Heart left ventricle (tissue), 16 donors: ENCODE measurements at places on chromosomes 13 and 19. TPM values are rescaled to one million over a fixed set of nuclear protein-coding genes. Genes with fewer than 3 reads are reported as not detected.

GRCh38 chr19:4567584-4568071 lies 8.1 kb upstream of the SEMA6B start:
- no peaks in the 10 kb centered on the region for H3K27me3 ChIP-seq
- DNase-seq = peak; percentile 78
- no peak overlapping the region for H3K4me3 ChIP-seq

LMTK3 gene
- 0.72 TPM for total RNA-seq

NCAN gene
- total RNA-seq = not detected

GRCh38 chr13:64718116-64718515 lies 2512.0 kb downstream of the PCDH9 start:
- no peak for DNase-seq
- H3K36me3 ChIP-seq = no peaks in the 10 kb centered on the region
- no peaks in the 10 kb centered on the region for H3K27me3 ChIP-seq
- H3K4me3 ChIP-seq = no peak overlapping the region
- H3K27ac ChIP-seq = no peak overlapping the region
- H3K4me1 ChIP-seq = no peaks in the 10 kb centered on the region

DNA sequence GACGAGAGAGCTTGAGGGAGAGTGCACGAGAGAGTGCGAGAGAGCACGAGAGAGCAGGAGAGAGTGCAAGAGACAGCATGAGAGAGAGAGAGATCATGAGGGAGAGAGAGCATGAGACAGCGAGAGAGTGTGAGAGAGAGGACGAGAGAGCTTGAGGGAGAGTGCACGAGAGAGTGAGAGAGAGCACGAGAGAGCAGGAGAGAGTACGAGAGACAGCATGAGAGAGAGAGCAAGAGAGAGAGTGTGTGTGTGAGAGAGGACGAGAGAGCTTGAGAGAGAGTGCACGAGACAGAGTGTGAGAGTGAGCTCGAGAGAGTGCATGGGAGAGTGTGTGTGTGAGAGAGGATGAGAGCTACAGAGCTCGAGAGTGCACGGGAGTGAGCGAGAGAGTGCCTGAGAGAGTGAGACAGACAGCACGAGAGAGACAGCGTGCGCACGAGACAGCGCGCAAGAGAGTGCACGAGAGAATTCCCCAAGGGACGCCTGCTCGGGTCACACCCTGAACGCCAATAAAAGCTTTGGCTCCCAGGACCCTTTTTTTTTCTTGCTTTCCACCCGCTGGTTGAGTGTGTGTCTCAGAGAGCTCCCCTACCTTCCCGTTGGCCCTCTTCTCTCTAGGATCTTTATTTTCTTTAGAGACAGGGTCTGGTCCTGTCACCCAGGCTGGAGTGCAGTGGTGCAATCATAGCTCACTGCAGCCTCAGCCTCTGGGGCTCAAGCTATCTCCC lies 3.7 kb downstream of the CD70 start:
- no peak for DNase-seq
- peaks cover 73% of the 10 kb centered on the region for H3K27me3 ChIP-seq
- H3K4me1 ChIP-seq = peaks cover 11% of the 10 kb centered on the region
- no peaks in the 10 kb centered on the region for H3K36me3 ChIP-seq
- H3K4me3 ChIP-seq = no peak overlapping the region

GRCh38 chr19:29548483-29549085 lies 22.8 kb downstream of the VSTM2B start:
- H3K4me1 ChIP-seq = no peaks in the 10 kb centered on the region
- peaks cover 19% of the 10 kb centered on the region for H3K27me3 ChIP-seq
- no peak for DNase-seq
- no peak overlapping the region for H3K4me3 ChIP-seq
- H3K36me3 ChIP-seq = no peaks in the 10 kb centered on the region

DNA sequence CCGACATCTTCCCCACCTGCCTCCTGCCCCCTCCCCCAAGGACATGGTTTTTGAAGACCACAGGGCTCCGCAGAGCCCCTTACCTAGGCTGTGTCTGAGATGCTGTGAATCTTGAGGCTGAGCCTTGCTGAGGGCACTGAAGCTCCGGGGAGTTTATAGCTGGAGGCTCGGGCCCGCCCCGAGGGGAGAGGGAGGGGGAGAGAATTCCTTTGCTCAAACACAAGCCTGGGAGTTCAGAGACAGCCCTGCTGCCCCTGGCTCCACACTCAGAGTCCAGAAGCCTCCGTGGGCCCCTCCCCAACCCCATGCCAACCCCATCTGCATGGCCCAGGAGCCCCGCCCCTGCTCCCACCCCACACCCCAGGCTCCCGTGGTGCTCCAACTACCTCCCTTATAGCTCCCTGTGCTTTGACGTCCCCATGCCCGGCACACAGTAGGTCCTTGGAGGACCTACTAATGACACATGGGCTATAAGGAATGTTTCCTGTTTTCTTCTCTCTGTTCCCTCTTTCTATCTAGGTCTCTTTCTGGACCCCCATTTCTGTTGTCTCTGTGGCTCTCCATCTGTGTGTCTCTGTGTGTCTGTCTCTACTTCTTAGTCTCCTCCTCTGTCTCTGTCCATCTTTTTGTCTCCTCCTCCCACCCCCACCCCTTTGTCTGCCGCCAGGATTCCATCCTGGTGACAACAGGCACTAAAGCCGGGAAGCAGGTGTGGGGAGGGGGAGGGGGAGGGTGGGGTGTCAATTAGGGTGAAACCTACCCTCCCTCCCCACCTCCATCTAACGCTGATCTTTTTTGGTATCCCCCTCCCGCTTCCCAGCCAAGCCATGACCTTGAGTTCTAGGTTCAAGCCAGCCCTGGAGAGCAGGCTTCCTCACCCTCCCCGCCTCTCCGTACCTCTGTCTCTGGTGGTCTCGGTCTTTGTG lies at the start of gene TNNT1:
Gene TNNT1, minus strand, starts transcription at position 129 of the 926 bp plus-strand sequence. CDS start 2,049 bp downstream, outside the sequence.
- DNase-seq = peak; percentile 64
- H3K36me3 ChIP-seq = no peaks in the 10 kb centered on the region
- H3K27me3 ChIP-seq = peaks cover 2% of the 10 kb centered on the region
- peaks cover 9% of the 10 kb centered on the region for H3K4me1 ChIP-seq
- H3K4me3 ChIP-seq = no peak within 1 kb of the TSS
- peak within 1 kb of the TSS; percentile 73 for H3K27ac ChIP-seq

- DNase-seq = no peak
- H3K4me3 ChIP-seq = no peak overlapping the region
- no peaks in the 10 kb centered on the region for H3K27me3 ChIP-seq
Measured at GRCh38 chr13:28967029-28967915, 147.1 kb downstream of the MTUS2 start.

GRCh38 chr13:113919761-113920559 lies 53.9 kb downstream of the C13orf46 start:
- peaks cover 5% of the 10 kb centered on the region for H3K27me3 ChIP-seq
- no peak overlapping the region for H3K27ac ChIP-seq
- no peaks in the 10 kb centered on the region for H3K36me3 ChIP-seq
- no peak overlapping the region for H3K4me3 ChIP-seq
- no peak for DNase-seq

DNA sequence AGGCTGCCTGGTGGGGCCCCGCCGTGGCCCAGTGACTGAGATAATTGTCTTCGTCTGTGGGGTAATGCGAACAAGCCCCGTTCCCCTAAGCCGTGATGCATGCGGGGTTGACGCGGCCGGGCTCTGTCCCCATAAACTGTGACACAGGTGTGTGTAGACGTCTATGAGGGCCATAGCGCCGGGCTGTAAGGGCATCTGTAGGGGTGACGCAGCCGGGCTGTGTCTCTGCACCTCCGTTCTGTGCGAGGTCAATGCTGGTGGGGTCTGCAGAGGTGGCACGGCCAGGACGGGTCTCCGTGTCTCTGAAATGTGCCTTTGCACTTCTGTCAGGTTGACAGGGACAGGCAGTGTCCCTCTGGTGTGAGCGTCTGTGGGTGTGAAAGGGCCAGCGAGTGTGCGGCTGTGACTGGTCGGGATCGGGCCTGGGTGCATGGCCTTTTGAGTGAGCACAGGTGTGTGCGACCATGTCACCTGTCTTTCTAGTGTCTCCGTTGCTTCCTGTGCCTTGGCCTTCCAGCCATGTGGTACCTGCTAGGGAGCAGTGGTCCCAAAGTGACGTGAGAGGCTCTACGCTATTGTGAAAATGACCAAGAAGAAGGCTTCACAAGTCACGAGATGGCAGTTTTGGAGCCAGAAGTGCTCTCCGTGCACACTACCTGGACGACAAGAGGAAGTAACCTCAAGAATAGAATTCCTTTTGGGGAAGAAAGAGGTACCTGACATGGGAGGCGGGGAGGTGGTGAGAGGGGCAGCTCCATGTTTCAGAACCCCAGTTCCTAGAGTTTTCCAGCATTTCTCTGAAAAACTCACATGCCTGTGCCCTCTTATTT lies 16.4 kb upstream of the ZNF331 start:
- H3K4me3 ChIP-seq = peak overlapping the region; percentile 64
- H3K27ac ChIP-seq = no peak overlapping the region
- H3K36me3 ChIP-seq = no peaks in the 10 kb centered on the region
- DNase-seq = no peak
- H3K4me1 ChIP-seq = peaks cover 12% of the 10 kb centered on the region
- no peaks in the 10 kb centered on the region for H3K27me3 ChIP-seq

DNA sequence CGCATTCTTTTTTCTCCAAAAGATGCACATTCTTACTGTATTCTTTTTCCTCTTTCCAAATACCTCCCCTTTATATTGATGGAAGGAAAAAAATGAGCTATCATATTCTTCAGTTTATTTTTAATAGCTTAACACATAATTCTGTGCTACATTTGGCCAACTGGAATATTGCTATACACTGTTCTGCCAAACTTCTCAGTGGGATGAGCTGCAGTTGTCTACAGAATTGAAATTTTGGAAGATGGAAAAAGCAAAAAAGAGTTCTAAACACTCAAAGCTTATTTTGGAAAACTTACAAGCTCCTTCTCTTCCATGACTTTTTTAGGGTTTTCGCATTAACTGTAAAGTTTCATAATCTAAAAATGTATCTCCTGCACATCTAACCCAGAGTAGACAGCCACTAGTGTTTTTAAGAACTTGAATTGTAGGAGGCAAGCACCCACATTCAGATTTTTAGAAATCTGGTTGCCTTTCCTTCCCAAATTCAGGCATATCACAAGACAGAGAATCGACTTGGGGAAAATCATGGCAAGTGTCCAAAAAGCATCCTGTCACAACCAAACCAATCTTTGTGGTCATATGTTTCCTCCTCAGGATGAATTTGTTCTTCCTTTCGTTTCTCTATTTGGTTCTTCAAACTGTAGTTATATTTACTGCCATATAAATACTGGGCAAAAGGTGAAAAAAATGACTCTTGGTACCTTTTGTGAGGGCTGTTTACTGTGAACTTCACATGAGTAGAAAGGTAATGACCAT lies 111.4 kb upstream of the FRY start:
- H3K36me3 ChIP-seq = no peaks in the 10 kb centered on the region
- peaks cover 38% of the 10 kb centered on the region for H3K4me1 ChIP-seq

DNA sequence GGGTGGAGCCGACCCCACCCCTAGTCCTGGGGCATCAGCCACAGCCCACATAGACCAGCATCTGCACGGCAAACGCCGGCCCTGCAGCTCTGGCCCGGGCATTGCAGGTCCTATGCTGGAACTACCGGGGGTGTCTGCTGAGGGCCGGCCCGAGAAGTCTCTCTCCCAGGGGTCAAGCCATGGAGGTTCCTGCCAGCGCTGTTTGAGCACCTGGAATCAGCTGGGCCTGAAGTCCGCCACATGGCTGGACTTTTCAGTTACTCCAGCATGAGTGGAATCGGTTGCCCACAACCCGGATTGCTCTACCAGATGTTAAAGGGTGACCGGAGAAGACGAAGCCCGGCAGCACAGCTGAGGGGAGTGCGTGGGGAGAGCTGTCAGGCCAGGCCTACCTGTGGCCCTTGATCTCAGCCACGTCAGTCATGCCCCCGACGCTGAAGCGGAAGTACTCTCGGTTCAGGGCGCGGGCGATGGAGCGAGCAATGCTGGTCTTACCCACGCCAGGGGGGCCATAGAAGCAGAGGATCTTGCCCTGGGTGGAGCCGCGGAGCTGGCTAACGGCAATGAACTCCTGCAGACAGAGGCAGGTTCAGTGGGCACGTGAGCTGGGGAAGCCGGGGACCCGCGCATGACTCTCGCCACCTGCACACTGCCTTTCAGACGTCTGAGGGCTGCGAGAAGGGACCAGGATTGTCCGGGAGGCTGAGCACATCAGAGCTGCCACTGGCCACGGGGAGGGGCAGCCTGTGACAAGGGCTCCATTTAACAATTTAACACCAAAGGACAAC lies 8.7 kb downstream of the RPL36 start:
- H3K36me3 ChIP-seq = peaks cover 81% of the 10 kb centered on the region
- H3K4me1 ChIP-seq = no peaks in the 10 kb centered on the region
- no peak overlapping the region for H3K27ac ChIP-seq
- H3K27me3 ChIP-seq = no peaks in the 10 kb centered on the region

GRCh38 chr19:55698256-55698655 lies 23.2 kb downstream of the EPN1 start:
- H3K27me3 ChIP-seq = no peaks in the 10 kb centered on the region
- peak; percentile 8 for DNase-seq
- H3K27ac ChIP-seq = no peak overlapping the region
- no peak overlapping the region for H3K4me3 ChIP-seq
- no peaks in the 10 kb centered on the region for H3K36me3 ChIP-seq
- no peaks in the 10 kb centered on the region for H3K4me1 ChIP-seq

- H3K4me1 ChIP-seq = no peaks in the 10 kb centered on the region
- H3K36me3 ChIP-seq = no peaks in the 10 kb centered on the region
- no peak overlapping the region for H3K27ac ChIP-seq
- no peaks in the 10 kb centered on the region for H3K27me3 ChIP-seq
- no peak overlapping the region for H3K4me3 ChIP-seq
Measured at GRCh38 chr13:36530050-36530789, 97.9 kb downstream of the CCNA1 start.

GRCh38 chr13:41956272-41956671 lies 4.6 kb downstream of the VWA8 start:
- H3K4me1 ChIP-seq = peaks cover 29% of the 10 kb centered on the region
- DNase-seq = no peak
- no peaks in the 10 kb centered on the region for H3K27me3 ChIP-seq
- H3K4me3 ChIP-seq = no peak overlapping the region

PCDH9 gene
- 24.1 TPM for total RNA-seq

OSCAR gene
- 9.8 TPM for total RNA-seq

NUP58 gene
- 39.1 TPM for total RNA-seq

GRCh38 chr19:57282011-57282643 lies 1.8 kb downstream of the ZNF460 start:
- H3K27me3 ChIP-seq = no peaks in the 10 kb centered on the region
- peak overlapping the region; percentile 93 for H3K4me3 ChIP-seq
- no peak for DNase-seq

DNA sequence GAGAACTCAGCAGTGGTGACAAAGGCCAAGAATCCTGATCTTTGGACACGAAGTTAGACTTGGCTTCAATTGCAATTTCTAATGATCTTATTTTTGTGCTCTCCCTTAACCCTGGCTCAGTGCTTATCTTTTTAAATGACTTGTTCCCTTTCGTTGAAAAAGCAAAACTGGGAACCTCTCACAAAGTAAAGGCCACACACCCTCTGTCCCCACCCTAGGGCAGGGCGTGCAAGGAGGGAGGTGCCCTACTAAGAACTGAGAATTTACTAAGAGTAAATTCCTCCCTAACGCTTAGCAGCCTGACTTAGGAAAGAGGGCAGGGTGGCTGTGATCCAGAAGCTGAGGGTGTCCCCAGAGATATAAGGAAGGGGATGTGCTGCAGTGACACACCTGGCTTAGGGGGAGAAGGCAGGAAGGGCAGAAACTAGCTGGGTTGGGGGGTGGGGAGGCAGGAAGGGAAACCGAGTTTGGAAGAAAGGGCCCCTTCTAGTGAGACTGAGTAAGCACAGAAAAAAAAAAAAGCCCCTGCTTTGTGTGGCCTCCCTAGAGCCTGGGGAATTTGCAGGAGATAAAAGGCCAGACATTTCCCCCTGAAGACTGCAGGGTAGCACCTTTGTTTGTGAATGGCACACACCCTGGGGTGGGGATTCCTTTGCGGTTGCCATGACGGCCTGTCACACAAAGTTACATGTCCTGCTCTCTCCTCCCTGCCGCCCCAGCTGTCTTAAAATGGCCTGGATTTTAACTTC lies 435.1 kb downstream of the EFNB2 start:
- H3K4me3 ChIP-seq = no peak overlapping the region
- H3K27me3 ChIP-seq = no peaks in the 10 kb centered on the region
- DNase-seq = no peak
- H3K27ac ChIP-seq = no peak overlapping the region
